ENCODE measurements at places on chromosomes 5 and 9.
A peak's percentile ranks its signal among the peaks of the same experiment; 100 is the strongest.

GRCh38 chr9:134818591-134818990 is 62.0 kb upstream of the FCN2 start:
- DNase-seq = no peak

DNA sequence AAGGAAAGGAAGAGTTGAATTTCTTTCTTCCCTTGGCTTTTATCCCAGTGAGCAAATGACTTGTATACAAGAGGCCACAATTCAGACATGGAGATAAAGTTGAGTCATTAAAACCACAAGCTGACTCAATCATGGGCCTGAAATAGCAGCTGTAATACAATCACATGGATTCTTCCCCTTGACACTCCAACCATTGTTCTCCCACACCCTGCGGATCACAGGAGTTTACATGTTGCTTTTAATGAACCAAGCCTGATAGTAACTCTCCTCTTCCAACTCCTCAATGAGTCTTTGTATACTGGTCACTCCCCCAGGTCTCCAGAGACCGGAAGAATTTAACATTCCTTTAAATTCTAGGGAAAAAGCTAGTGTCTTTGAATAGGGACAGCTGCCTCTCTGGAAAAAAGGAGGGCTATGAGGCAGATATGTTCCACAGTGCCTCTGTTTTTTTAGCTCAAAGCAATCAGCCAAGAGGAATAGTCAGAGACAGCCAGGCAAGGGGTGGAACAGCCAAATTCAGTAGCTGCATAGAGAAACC is 32.4 kb downstream of the PCDHGC5 start:
- DNase-seq = peak; percentile 98

DNA sequence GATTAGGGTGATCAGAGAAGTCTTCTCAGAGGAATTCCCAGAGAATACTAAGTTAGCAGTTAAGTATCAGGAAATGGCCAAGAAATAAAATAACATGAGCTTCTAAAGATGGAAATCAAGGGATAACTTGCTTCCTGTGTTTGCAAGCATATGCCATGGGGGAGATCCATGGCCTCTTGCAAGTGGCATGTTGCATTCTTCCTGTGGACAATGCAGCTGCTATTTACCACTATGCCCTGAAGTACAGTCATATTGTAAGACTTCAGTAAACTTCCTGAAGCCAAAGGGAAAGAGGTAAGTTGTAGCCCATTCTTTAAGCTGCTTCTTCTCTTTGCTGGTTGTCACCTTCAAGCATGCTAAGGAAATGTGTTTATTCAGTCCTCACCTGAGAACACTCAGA is 154.7 kb upstream of the RUSC2 start:
- peak; percentile 56 for DNase-seq

- DNase-seq = no peak
These were observed 343.6 kb upstream of the DAP start for GRCh38 chr5:11104651-11105112.
